ENCODE measurements at places on chromosomes 1 and 21.

GRCh38 chr21:45105906-45106485 lies 31.6 kb downstream of the ADARB1 start:
- no peak for DNase-seq

- DNase-seq: no peak
Observed at GRCh38 chr1:3608154-3608553, 3.2 kb downstream of the MEGF6 start.

GRCh38 chr1:43238085-43238484 lies 31.7 kb upstream of the TMEM125 start:
- DNase-seq: no peak

- peak; percentile 46 for DNase-seq
Observed at GRCh38 chr1:35202048-35202719, 9.2 kb upstream of the SFPQ start.

- DNase-seq: no peak
Observed at GRCh38 chr1:90544356-90544755, 172.7 kb downstream of the BARHL2 start.

DNA sequence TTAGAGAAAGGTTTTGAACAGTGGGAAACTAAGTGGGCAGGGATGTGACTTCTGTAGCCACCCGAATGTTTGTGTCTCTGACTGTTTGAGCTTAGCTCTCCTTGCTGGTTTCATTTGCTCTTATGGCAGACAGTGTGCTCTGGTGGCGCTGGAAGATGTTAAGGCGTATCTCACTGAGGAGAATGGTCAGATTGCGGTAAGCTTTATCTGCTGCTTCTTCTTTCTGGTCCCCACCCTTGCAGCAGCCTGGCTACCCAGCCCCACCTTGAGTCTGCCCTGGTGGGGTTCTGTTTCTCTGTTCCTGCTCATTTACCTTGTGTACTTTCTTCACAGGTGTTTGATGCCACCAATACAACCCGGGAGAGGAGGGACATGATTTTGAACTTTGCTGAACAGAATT lies 9.9 kb downstream of the PFKFB2 start:
- DNase-seq: no peak

GRCh38 chr1:64608651-64609048 lies 136.2 kb upstream of the RAVER2 start:
- DNase-seq: no peak
